ENCODE measurements at places on chromosomes 4 and X.

- no peak for DNase-seq
These were observed 221.6 kb upstream of the FTHL17 start for GRCh38 chrX:31293409-31293808.

DNA sequence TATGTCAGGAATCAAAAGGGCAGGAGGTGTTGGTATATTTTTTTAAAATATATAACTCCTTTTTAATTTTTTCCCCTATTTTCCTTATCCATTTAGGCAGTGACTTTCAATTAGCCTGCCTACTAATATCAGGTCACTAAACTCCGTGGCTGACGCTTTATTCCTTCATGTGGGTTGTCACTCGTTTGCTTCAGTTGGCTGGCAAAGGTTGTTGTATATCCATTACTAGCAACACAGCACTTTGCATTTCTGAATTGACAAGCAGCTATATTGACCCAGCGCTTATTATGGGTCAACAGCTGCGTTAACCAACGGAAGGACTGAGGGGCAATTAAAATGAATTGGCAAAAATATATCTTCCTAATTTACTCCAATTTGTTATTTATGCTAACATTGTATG, 87.7 kb downstream of the ARX start:
- DNase-seq, result no peak

- DNase-seq, result no peak
These were observed 15.6 kb downstream of the SRPX start for GRCh38 chrX:38205039-38205438.

DNA sequence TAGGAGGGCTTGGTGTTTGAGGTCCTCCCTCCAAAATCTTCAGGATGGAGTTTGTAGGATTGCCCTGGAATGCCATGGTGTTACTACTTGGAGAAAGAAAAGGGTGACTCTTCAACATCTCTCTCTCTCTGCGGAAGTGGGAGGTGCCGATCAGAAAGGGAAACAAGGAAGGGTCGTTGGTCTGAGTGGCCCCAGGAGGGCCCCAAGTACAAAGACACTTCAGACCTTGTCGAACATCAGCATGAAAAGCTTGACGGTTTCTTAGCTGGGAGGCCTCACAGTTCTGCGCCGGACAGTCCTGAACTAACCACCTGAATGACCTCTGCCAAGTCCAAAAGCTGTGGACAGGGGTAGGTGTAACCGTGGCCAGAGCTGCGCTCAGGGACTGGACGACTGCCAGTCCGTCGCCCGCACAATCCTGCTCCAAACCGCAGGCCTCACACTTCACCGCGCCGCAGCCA, 646 bp upstream of the GSX2 start:
- no peak for DNase-seq

- no peak for DNase-seq
These were observed 30.4 kb downstream of the ELF4 start for GRCh38 chrX:130079824-130080406.

GRCh38 chr4:64893205-64893604, 484.0 kb upstream of the TECRL start:
- no peak for DNase-seq

- DNase-seq, result no peak
These were observed 39.4 kb downstream of the WFS1 start for GRCh38 chr4:6308899-6309643.

GRCh38 chrX:132071254-132071653, 48.2 kb downstream of the STK26 start:
- DNase-seq, result no peak

- DNase-seq, result no peak
These were observed 46.5 kb downstream of the CWH43 start for GRCh38 chr4:49032440-49033161.

GRCh38 chrX:107714206-107714891, 61.2 kb downstream of the TSC22D3 start:
- no peak for DNase-seq

DNA sequence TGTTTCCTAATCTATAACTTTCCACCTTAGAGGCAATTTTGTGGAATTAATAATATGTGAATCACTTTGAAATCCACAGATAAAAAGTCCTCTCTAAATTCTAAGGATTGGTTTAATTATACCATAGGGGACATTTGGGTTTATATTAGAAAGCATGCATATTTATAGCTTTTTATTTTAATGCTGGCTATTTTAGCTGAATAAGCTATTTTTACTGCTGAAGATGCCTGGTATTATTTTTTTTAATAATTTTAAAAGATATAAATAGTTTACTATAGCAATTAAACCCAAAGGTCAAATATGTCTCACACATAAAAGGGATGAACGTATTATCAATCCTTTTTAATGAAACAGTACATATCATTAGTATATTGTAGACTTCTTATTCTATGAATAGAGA, 415.4 kb downstream of the MAGEB5 start:
- DNase-seq, result no peak

GRCh38 chr4:152050106-152050505, 289.3 kb upstream of the GATB start:
- no peak for DNase-seq

- no peak for DNase-seq
These were observed 313.8 kb downstream of the CAMK2D start for GRCh38 chr4:113447769-113448168.

DNA sequence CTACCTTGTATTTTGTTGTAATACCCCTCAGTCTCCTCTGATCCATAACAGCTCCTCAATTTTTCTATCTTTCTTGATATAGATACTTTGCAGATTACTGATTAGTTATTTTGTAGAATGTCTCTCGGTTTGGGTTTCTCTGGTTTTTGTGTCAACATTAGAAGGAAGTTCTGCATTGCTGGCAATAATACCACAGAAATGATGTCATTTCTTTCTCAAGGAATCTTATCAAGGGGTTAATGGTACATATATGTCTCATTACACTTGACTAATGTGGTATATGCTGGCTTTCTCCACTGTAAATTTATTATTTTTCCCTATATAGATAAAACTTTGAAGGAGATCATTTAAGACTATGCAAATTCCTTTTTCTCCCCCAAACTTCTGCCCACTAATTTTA, 183.6 kb upstream of the DKK2 start:
- DNase-seq, result no peak

GRCh38 chr4:83535520-83536361, at the start of gene GPAT3:
GPAT3 (plus strand) TSS chr4:83536108; CDS start chr4:83536623, 515 bp downstream.
- DNase-seq, result no peak

- DNase-seq, result no peak
These were observed 36.8 kb downstream of the ACSL4 start for GRCh38 chrX:109696146-109696740.

- DNase-seq, result no peak
These were observed 405.9 kb upstream of the PITX2 start for GRCh38 chr4:111028795-111029194.

DNA sequence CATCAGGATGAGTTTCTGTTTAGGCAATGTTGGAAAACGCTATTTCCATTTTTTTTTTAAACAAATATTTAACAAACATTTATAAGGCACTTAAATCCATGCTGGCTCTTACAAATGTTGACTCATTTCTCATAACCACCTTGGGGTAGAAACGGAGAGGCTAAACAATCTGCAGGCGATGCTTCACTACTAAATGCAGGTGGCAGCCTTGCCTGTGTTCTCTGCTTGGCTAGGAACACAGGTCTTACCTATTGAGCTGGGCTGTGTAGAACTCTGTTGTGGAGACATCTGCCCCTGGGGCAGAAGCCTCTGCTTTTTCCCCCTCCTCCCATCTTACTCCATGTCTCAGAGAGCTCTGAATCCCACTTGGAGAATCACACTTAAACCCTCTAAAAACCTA, 1.4 kb upstream of the CXCL1 start:
- no peak for DNase-seq

Data from iPS DF 6.9 (cell line).